ENCODE measurements at places on chromosomes 12 and 14.

DNA sequence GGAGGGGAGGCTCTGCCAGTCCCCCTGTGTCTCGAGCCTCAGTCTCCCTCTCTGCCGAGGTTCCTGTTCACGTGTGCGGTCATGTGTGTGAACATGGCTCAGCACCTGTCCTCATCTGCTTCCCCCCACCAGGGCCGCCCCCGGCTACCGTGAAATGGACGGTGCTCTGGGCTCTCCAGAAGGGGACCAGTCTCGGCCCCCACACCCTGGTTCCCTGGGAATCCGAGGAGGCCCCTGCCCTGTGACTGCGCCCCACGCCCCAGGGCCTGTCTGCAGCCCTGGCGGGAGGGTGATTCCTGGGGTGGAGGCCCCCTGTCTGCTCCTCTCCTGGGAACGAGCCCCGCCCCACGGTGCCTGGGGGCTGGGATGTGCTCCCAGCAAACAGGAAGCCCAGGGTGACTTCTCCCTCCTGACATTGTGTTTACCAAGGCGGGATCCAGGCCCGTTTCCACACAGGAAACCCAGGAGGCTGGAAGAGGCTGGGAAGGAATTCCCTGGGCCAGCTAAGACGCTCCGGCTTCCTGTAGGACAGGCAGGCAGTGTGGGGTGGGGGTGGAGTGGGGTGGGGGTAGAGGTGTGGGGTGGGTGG, 46.6 kb downstream of the KIF26A start:
- DNase-seq, result no peak

- no peak for DNase-seq
These were observed 192.9 kb downstream of the SEC23A start for GRCh38 chr14:38910092-38910491.

DNA sequence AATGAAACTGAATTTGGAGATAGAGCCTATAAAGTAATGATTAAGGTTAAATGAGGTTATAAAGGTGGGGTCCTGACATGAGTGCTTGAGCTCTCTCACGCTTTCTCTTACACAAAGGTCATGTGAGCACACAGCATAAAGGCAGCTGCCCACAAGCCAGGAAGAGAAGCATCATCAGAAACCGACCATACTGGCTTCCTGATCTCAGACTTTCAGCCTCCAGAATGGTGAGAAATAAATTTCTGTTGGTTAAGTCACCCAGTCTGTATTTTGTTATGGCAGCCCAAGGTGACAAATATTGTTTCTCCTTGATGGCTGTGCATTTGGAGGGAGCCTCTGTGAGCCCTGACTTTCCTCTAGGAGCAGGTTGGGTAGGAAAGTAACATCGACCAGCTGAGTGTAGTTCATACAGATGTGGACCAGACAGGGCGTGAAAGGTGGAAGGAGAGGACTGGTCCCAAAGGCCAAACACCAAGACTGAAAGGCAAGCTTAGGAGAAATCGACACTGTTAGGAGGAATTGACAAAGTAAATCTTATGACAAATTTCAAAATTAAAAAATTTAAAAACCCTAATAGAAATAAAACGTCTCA, 97.6 kb upstream of the SLC38A2 start:
- DNase-seq, result no peak

- DNase-seq, result peak; percentile 50
These were observed 10.7 kb downstream of the EID3 start for GRCh38 chr12:104314242-104314614.

DNA sequence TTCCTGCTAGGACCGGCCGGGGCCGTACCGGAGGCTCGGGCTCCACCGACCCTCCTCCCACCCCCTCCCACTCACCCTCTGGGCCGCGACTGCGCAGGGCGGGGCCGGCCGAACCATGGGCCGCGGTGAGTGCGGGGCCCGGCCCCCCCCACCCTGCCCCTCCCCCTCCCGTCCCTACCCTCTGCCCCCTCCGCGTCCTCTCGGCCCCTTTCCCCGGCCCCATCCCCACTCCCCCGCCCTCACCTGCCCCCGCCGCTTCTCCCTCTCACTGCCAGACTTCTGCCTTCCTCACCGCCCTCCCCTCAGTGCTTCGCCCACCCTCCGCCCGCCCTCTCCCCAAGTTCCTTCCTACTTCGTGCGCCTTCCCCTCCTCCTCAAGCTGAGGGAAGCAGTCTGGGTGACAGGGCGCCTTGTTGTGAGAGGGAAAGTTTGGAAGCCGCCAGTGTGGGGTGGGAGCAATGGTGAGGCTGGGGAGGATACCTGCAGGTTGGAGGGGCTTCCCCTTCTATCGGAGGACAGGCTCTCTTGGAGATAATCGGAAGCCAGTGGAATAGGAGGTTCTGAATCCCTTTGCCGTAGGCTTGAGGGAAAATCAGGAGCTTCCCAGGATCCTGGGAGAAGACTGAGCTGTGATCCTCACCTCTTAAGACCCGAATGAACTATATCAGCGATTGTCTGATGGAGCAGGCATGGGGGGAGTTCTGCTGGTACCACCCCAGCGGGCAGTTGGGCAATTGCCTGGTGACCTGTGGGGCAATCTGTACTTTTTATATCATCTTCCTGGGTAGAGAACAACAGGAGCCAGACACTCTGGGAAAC, 472 bp downstream of the MBD6 start:
- DNase-seq, result peak; percentile 48

GRCh38 chr12:45244561-45245343, 28.9 kb downstream of the ANO6 start:
- no peak for DNase-seq

DNA sequence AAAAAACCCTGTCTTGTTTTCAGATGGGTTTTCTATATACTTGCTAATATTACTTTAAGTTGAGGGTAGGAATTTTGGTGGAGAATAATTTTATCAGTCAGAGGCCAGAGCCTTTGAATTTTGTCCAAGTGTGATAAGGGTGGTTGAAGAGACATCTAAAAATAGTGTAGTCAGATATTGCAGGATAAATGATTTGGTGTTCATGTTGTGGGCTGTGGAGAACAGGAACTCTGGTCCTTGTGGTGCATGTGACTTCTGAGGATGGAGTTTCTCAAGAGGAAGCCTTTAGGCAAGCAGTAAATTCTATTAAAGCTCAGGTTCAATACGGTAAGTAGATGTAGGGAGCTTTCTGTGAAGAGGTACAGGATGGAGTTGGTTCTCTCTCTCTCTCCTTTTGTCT, 2.8 kb downstream of the ADAM21 start:
- no peak for DNase-seq

GRCh38 chr14:38931969-38932652, 170.9 kb downstream of the SEC23A start:
- peak; percentile 3 for DNase-seq

GRCh38 chr12:78864870-78865463, 393 bp downstream of the SYT1 start:
- DNase-seq, result no peak

DNA sequence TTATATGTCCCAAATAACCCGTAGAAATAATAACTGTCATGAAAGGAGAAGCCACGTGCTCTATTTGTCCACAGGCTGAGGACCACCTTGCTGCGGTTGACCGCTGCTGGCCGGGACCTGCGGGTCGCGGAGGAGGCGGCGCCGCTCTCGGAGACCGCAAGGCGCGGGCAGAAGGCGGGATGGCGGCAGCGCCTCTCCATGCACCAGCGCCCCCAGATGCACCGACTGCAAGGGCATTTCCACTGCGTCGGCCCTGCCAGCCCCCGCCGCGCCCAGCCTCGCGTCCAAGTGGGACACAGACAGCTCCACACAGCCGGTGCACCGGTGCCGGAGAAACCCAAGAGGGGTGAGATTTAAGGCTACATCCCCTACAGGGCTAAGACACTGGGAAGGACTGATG, 21.0 kb downstream of the RPGRIP1 start:
- no peak for DNase-seq

DNA sequence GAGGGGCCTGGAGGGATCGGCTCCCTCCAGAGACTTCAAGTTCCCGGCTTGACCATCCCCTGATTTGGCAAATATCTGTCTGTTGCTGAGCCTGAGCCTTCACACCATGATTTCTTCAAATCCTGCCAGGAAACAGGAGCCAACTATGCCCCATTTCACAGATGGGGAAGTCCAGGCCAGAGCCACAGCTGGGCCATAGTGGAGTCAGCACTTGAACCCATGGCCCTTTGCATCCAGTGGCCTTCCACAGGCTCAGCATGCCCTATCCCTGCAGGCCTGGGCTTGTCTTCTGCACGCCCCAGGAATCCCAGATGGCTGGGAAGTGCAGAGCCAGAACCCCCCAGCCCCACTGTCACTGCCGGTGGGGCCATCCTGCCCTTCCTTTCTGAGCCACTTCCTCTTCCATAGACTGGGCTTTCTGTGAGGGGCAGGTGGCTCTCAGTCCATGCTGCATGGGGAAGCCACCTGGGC, 44.9 kb downstream of the CYP46A1 start:
- no peak for DNase-seq

GRCh38 chr14:92431199-92431725, 82.3 kb upstream of the RIN3 start:
- no peak for DNase-seq

DNA sequence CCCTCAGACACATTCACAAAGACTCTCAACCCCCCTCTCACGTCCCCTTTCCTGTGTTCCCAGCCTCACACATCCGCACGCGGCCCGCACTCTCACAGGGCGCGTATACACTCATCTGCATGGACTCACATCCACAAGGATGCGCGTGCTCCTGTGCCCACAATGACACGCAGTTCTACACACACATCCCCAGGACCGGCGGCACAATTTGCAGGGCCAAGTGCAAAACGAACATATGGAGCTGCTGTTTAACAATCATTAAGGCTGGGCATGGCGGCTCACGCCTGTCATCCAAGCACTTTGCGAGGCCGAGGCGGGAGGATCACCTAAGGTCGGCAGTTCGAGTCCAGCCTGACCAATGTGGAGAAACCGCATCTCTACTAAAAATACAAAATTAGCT, 36.4 kb upstream of the EML1 start:
- DNase-seq, result no peak

DNA sequence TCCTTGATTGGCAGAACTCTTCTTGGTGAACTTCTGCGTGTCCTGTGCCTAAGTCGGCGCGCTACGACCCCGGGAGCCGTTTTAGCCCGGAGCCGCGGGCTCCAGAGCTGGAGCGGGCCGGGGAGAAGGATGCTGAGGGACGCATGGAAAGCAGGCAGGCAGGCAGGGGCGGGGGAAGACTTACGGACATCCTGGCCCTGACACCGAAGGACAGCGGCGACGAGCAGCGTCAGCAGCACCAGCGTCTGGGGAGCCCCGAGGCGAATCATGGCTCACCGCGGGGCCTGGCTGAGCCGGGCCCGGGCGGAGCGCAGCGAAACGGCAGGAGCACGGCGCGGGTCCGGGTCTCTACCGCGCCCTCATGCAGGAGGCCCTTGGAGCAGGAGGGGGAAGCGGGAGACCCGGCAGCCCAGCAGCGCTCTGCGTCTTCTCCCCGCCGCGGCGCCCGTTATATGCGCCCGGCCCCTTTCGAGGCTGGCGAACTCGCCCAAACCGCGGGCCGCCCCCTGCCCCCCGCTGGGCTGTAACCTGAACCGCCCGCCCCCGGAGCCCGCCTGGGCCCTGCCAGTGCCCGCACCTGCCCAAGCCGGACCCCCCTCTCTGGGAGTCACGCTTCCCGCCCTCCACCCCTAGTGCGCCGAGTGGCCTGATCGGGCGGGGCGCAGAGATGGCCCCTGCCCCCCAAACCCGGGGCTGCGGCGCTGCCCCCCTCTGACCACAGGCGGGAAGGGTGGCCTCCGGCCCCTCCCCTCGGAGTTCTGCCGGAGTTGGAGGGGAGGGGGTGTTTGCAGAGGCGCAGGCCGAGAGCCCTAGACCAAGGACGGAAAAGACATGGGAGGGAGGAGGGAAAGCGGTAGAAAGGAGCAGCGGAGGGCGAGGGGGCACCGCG, at the start of gene COL2A1:
TSS of gene COL2A1 (minus strand) at position 424 of the 889 bp plus-strand sequence. CDS start at position 269, 155 bp downstream.
- DNase-seq, result no peak

DNA sequence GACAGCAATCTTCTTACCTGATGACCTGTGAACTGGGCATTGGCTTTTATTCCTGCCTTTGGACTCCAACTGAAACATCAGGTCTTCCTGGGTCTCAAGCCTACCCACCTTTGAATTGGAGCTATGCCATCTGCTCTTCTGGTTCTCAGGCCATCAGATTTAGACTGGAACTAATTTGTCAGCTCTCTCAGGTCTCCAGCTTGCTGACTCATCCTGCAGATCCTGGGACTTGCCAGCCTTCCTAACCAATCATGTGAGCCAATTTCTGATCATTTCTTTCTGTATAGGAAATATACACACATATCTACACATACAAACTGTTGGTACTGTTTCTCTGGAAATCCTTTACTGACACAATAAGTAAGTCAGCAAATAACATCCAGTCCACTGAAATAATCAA, 65.3 kb upstream of the TSPAN8 start:
- DNase-seq, result no peak

DNA sequence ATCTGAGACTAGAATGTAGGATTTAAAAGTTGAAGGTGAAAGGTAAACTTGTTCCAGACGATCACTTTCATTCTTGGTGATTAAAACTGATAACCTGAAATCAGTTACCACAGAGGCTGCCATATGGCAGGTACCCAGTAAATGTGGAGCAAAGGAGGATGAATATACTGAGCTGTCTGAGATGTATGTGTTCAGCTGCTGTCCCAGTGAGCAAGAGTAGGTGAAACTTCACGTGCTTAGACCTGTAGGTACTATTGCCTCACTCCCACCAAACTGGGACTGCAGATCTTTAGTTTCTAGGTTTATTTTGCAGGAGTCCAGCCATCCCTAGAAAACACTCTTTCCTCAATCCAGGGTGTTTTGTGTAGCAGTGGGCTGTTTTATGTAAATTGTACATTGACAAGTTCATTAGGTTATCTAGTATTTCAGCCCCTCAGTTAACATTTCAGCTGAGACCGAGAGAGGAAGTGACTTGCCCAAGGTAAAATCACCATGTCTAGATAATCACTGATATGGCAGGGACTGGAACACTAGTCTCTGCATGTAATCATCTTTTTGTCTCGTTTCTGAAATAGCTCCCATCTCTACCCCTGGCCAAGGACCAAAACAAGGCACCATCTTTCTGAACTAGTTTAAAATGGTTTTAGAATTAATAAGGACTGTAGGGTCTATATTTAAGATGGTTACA, 62.7 kb downstream of the ATG14 start:
- no peak for DNase-seq

- peak; percentile 25 for DNase-seq
These were observed 624 bp downstream of the M6PR start for GRCh38 chr12:8948701-8949341.

DNA sequence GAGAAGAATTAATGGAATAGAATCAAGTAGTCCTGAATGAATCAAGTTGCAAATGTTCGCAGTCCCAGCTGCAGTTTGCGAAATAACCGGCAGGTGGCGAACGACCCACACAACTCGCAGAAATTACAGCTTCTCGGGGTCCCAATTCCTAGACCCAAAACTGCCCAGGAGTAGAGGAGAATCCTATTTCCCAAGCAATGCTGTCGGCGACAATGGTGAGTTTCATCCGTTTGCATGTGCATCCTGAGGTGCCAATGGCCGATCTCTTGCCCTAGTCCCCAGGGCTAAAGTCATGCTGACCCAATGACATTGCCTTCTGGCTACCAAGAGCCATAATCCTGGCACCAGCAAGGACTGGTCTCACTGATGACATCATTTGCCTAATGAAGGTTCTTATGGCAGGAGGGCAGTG, 8.5 kb upstream of the ASCL1 start:
- DNase-seq, result peak; percentile 12

DNA sequence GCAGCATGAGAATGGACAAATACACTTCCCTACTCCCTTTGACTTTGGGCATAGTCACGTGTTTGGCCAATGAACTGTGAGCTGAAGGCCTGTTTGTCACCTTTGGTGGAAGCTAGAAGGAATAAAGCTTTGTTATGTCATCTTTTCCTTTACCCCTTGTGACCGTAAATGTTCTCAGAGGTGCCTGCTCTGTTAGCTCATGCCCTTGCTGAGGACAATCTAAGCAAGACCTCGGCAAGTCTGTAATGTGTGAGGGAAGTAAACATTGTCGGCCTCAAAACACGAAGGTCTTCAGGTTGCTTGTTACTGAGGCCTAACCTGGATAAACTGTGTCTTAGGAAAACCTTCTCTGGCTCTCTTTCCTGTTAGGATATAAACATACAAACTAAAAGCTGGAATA, 354.2 kb downstream of the TMEM132D start:
- no peak for DNase-seq
